Gastroesophageal sphincter (tissue), 4 donors: ENCODE measurements at places on chromosomes 1 and 21. TPM values are rescaled to one million over a fixed set of nuclear protein-coding genes. Genes with fewer than 3 reads are reported as not detected.

The MYOM3 gene
- 2.4 TPM for total RNA-seq

The PROK1 gene
- total RNA-seq: not detected

The OR2L13 gene
- total RNA-seq: not detected

The POLR3GL gene
- 40.2 TPM for total RNA-seq

The FAM72D gene
- total RNA-seq: not detected

The MAN1C1 gene
- 28.5 TPM for total RNA-seq

The LHX8 gene
- total RNA-seq: not detected

The CAPN9 gene
- total RNA-seq: not detected

The SLC25A34 gene
- total RNA-seq: 0.10 TPM

The LCE3E gene
- total RNA-seq: not detected

The LINGO4 gene
- total RNA-seq: not detected

The ALX3 gene
- not detected for total RNA-seq

The GPR153 gene
- 5.6 TPM for total RNA-seq

The BSND gene
- not detected for total RNA-seq

The IKBKE gene
- total RNA-seq: 3.0 TPM

The FCRL5 gene
- total RNA-seq: not detected

The ACTA1 gene
- not detected for total RNA-seq

The ALPL gene
- total RNA-seq: 6.1 TPM

The FAM177B gene
- 0.73 TPM for total RNA-seq

The CD84 gene
- total RNA-seq: 4.8 TPM

The PLA2G2C gene
- total RNA-seq: not detected

The PEAR1 gene
- 10.3 TPM for total RNA-seq

The CD1B gene
- total RNA-seq: not detected

The RNU1-4 gene
- total RNA-seq: under 0.01 TPM

The LRRC8B gene
- 5.4 TPM for total RNA-seq

The B3GALT2 gene
- total RNA-seq: 5.3 TPM

The TAS1R1 gene
- total RNA-seq: not detected

The OLIG2 gene
- total RNA-seq: not detected

The RNF207 gene
- 21.6 TPM for total RNA-seq

The HSPA6 gene
- 1.2 TPM for total RNA-seq

The IRF6 gene
- 1.2 TPM for total RNA-seq

The HHAT gene
- total RNA-seq: 2.4 TPM
